ENCODE measurements at places on chromosomes 13 and 19.

- no peak for DNase-seq
Observed at GRCh38 chr13:100530671-100531213, 57.8 kb downstream of the GGACT start.

- DNase-seq = no peak
Observed at GRCh38 chr19:58557221-58558065, 968 bp downstream of the UBE2M start.

GRCh38 chr13:95585867-95586266 lies 33.3 kb downstream of the CLDN10 start:
- DNase-seq = no peak

GRCh38 chr13:47250146-47250545 lies 353.3 kb upstream of the HTR2A start:
- DNase-seq = no peak

GRCh38 chr19:57334191-57334590 lies 13.9 kb downstream of the ZNF543 start:
- no peak for DNase-seq

- no peak for DNase-seq
Observed at GRCh38 chr13:57056601-57057180, 84.0 kb upstream of the PRR20A start.

DNA sequence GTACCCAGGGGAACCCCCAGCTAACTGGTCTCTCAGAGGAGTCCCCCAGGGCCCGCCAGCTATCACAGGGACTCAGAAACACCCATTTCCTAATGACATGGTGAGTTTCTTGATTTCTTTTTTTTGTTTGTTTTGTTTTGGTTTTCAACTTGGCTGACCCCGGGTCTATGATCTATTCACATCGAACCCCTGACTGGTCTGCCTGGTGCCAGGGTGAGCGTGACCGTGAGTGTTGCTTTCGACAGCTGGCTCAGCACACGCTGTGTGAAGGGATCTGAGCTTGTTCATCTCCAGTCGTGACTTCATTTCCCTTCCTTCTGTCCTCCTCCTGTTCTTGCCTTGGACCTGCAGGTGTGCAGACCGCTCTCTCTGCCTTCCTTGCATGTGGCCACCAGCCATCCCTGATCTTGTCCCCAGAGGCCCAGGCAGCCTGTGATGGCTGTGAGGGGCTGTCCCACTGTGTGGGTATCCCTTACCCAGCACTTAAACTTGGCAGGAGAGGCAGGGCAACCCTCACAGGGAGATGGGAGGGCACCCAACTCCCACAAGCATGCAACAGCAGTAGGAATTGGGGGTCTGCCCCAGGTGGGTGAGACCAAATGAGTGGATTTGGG lies 26.2 kb downstream of the TMEM161A start:
- DNase-seq = no peak

GRCh38 chr19:51372649-51373504 lies at the start of gene NKG7:
Gene NKG7 (minus strand): TSS chr19:51372654. CDS start chr19:51372535, 119 bp downstream.
- DNase-seq = no peak

All from lung microvascular endothelial cell (primary cell).